ENCODE measurements at places on chromosomes 5 and 9.

- DNase-seq: no peak
These were observed 218.7 kb downstream of the GLIS3 start for GRCh38 chr9:4080921-4081895.

DNA sequence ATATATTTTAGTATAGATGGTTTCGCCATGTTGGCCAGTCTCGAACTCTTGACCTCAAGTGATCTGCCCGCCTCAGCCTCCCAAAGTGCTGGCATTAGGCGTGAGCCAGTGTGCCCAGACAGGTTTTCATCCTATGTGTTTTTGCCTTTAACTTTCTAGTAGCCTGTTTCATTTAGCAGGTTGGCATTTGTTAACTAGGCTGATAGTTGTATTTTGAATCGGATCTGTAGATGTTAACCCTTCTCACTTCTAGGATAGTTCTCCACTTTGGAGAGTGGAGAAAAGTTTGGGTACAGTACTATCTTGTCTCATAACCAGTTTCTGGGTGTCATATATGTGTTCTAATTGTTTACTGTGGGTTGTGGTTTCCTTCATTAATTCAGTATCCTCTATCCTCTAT, 7.3 kb upstream of the FGF18 start:
- DNase-seq: no peak

- no peak for DNase-seq
These were observed 117.7 kb downstream of the GAS1 start for GRCh38 chr9:86829496-86830046.

DNA sequence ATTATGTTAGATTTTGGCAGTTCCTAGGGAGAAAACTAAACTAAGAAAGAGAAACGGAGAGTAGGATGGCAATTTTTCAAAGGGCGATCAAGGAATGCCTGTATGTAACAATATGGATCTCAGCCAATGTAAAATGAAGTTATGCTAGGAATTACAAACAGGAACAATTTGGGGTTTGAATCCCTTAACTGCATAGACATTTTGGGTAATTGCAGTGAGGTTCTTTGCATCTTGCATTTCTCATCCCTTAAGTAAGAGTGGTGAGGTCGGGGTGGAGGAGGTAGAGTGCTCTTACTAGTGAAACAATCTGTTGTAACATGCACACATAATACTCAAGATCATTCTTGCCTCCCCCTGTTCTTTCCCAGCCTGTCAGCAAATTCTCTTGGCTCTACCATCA, 137.6 kb downstream of the NPR3 start:
- DNase-seq: no peak

DNA sequence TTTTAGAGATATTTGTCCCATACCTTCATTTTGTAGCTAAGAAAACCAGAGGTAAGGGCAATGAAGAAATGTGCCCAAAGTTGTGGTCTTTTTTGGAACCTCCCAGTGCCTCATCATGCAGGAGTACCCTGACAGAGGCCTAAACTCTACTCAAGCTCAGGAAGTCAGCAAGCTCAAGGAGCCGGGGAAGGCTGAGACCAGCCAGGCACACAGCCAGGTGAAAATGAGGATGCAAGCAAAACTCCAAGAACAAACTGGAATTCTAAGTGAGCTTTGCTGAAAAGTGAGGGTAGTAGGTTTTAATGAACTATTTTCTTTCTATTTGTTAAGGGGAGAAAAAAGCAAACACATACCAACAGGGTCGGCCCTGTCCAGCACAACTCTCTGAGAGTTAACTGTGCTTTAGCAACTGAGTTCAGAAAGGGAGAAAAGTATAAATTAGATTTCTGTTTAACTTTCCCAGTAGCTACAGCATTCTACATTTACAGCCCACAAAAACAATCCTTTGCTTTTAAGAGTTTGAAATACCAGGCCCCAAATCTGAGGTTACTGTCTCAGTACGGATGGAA, 146.4 kb downstream of the GNAQ start:
- no peak for DNase-seq

- no peak for DNase-seq
These were observed 73.4 kb upstream of the SLC44A1 start for GRCh38 chr9:105171076-105171475.

- no peak for DNase-seq
These were observed 8.3 kb downstream of the PTBP3 start for GRCh38 chr9:112325127-112325526.

GRCh38 chr9:74953235-74953751, 581 bp upstream of the C9orf40 start:
- DNase-seq: no peak

DNA sequence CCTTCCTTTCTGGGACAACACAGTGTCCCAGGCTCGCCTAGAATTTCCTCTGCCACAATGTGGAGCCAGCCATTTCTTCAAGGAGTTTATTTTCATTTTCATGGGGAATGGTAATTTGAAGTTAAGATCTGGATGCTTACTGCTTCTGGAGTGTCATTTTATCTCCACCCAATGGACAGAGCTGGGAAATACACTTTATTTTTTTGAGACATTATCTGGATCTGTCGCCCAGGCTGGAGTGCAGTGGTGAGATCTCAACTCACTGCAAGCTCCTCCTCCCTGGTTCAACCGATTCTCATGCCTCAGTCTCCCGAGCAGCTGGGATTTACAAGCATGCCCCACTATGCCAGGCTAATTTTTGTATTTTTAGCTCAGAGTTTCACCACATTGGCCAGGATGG, 12.7 kb upstream of the THG1L start:
- DNase-seq: peak; percentile 61

DNA sequence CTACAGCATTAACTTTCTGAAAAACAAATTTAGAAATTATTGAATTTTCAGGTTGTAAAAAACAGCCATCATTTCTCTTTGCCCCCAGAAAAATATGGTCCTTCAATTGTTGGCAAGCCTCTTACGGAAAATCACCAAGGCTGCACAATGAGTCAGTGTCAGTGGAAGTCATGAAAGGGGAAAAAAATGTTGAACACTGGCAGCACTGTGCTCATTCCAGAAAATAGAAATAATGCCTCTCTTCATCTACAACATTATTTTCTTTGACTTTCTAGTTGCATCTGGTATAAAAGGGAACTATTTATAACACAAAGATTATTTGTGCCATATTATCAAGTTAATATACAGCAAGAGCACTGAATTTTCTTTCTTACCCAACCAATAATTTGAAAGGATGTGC, 26.7 kb upstream of the STK32A start:
- DNase-seq: no peak

- no peak for DNase-seq
These were observed 13.7 kb downstream of the DOLPP1 start for GRCh38 chr9:129094387-129095169.

GRCh38 chr9:77251050-77251449, 73.7 kb downstream of the VPS13A start:
- DNase-seq: no peak

GRCh38 chr5:156087577-156088110, 239.3 kb upstream of the SGCD start:
- DNase-seq: no peak

- no peak for DNase-seq
These were observed 39.0 kb downstream of the CACNA1B start for GRCh38 chr9:137916540-137916939.

DNA sequence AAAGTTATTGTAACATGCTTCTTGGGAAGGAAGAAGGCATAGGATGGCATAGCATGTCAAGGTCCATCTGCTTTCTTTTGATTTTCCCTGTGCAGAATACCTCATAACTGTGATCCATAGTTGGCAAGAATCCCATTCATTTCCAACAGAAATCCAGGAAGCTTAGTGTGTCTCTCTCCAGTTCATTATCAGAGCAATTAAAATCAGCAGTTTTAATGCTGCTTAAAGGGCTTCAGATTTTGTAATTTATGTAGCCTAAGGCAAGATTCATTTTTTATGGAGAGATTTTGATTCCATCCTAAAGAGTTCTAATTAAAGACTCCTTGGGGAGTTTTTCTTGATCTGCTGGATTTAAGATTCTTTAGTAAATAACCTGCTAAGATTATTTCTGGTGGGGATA, 560.1 kb downstream of the PDE4D start:
- DNase-seq: no peak

DNA sequence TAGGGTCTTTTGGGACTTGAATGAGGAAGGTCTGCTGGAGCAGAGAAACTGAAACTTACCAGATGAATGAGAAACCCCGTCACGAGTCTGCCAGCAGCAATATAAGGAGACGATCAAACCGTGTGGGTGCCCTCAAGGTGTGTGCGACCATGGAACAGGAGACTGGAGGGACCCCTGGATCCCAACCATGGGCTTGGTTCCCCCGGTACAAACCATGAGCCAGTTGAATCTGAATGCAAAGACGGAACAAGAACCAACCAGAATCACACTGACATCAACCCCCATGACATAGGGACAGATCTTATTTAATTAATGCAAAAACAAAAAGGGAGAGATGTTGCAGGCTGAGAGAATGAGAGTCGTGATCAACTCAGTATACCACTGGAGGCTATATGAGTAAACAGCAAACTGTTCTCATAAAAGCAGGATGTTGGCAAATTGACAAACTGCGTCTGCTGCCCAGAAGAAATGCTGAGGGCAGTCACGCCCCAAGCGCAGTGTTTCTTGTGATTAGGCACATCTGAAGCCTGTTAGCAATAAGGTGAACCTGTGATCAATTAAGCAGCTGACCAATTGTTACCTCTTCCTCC, 475.5 kb upstream of the ACO1 start:
- no peak for DNase-seq

DNA sequence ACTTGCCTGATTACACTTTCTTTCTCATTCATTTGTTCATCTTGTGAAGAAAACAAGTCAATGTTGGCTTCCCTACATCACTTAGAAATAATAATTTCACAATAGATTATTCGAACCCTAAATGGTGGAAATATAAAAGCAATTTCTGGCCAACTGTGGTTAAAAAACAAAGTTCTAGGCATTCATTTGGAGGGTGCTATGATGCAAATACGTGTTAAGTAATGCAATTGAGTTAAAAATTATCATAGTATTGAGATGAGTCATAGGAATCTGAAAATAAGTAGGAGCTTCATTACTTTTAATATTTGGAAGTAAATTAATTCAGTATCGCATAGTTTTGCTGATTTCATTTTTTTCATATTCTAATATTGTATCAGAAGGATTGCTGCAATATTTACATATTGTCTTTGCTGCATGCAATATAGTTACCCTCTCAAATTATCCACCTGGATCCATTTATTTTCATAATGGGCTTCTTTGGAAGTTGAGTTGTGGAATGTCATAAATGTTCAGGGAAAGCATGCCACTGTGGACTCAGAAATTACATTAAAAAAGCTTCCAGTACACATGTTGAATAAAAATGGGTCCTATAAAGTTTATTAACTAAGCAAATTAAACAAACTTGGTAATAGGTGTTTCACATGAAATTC, 647.7 kb upstream of the WWC1 start:
- DNase-seq: no peak

DNA sequence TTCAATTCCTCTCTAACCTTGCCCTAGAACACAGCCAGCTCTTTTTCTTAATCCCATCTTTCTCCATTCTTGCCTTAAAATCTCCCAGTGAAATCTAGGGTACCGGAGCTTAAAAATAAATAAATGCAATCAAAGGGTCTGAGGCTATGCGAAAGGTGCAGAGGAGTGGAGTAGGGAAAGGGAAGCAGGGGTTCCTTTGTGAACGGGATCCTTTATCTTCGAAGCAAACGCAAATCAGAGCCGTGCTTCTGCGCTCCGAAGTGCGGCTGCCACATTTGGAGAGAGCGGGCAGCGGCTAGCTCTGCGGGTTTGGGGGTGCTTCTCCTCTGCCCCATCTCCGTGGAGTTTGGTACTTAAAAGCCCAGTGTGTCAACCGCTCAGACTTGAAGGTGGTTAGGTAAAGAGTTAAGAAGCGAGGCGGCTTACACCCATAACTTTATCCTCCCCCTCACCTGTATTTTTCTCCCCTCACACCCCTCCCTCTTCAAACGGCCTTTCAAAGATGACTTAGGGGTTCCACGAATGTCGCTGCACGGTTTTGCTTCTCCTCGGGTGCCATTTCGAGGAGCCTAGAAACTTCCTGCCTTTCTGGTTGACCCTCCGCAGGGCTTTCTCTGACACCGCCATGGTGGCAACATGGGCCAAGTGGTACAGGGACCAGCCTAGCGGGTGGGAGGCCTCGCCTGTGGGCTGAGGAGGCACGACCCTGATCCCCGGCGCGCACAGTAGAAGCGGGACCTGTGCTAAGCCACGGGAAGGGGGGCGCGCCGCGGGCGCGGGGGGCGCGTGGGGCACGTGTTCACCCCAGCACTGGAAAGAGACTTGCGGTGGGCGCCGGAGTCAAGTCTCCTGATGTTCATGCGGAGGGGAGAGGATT, 31.7 kb upstream of the NFIB start:
- no peak for DNase-seq

- DNase-seq: peak; percentile 61
These were observed 51.5 kb upstream of the RNU6ATAC start for GRCh38 chr9:134215699-134216448.
